ENCODE measurements at places on chromosomes 2 and 18.

DNA sequence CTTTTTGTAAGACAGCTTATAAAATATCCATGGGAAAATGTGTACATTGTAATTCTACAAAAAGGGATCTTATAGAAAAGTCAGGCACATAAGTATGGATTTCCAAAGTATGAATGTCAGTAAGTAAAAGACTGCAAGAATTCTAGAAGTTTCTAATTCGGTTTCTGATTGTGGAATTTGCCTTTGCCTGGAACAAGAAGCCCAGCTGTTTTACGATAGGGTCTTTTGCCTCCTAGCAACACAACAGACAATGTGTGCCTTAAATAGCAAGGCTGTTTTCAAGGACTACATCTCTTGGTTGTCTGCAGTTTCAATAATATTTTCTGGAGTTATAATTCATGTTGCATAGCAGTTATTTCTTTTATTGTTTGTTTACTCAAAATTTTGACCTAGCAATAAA, 312.9 kb downstream of the MTX2 start:
- DNase-seq, result no peak

DNA sequence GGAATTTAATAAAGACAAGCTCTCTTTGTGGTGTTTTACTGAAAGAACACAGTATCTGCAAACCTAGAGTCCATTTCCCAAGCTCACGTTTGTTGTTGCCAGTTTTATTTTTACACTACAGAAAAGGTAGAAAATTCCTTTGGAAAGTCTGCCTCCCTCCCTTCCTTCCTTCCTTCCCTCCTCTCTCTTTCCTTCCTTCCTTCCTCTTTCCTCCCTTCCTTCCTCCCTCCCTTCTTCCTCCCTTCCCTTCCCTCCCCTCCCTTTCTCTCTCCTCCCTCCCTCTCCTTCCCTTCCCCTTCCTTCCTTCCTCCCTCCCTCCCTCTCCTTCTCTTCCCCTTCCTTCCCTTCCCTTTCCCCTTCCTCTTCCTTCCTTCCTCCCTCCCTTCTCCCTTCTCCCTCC, 136.3 kb upstream of the REV1 start:
- DNase-seq, result no peak

DNA sequence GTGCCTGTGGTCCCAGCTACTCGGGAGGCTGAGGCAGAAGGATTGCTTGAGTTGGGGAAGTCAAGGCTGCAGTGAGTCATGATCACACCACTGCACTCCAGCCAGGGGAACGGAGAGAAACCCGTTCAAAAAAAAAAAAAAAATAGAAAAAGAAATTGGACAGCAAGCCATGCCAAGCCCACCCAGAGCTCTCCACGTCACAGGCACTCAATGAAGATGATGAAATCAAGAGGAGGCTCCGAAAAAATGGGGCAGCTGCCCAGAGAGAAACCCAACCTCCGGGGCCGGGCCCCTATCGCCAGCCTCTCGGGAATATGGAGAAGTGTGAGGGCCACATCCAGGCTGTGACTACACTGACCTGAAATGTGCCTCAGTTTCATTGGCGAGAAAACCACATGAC, 40.0 kb downstream of the BIN1 start:
- DNase-seq, result no peak

- no peak for DNase-seq
Measured at GRCh38 chr2:36497570-36498163, 100.3 kb downstream of the FEZ2 start.

DNA sequence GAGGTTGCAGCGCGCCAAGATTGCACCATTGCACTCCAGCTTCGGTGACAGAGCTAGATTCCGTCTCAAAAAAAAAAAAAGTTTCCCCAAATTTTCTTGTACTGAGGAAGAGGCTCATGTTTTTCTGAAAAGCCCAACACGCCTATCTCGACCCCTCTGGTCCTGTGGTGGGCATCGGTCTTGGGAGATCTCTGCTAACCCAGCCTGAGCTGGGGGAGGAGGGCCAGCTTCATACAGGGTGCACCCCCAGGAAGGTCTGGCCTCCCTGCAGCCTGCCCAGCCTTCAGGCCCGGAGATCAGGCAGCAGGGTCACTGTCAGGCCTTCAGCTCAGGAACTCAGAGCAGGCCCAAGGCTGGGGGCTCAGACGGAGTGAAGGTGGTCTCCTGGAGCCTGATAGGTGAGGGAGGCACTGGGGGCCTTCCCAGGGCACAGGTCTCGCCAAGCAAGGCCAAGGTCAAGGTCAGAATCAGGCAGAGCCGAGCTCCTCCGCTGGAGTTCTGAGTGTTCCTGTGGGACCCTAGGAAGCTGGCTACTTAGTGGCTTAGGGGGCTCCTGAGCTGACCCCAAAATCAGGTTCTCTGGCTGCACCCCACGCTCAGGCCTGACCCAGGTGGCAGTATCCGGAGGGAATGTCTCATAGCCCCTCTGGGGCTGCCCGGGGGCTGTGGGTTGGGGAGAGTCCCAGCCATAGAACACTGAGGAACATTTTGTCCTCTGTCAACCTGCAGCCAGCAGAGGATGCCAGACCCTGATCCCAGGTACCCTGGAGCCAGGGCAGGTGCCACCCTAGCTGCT, 37.9 kb upstream of the SMAD7 start:
- no peak for DNase-seq

- DNase-seq, result no peak
Measured at GRCh38 chr2:165891943-165892342, 61.6 kb downstream of the TTC21B start.

DNA sequence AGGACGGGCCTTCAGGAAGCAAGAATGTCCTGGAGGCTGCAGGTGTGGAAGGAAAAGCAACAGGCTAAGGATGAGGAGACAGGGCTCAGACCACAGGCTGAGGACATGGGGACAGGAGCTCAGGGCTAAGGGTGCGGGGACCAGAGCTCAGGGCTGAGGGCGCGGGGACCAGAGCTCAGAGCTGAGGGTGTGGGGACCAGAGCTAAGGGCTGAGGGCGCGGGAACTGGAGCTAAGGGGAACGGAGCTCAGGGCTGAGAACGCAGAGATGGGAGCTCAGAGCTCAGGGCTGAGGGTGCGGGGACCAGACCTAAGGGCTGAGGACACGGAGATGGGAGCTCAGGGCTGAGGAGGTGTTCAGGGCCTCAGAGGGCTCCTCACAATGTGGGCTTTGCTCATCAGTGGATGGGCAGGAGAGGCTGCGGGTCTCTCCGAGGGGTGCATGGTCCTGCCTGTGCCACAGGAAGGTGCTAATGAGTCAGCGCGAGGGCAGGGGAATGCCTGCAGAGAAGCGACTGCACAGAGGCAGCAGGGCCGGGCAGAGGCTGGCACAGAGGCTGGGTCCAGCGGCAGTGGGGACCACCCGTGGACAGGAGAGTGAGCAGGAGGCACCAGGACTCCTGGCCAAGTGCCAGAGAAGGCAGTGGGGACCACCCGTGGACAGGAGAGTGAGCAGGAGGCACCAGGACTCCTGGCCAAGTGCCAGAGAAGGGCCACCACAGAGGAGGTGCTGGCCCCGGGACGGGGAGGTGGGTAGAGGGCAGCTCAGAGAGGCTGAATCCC, 271.7 kb downstream of the TWIST2 start:
- no peak for DNase-seq

GRCh38 chr18:66724664-66725356, 120.9 kb upstream of the CDH19 start:
- DNase-seq, result no peak

DNA sequence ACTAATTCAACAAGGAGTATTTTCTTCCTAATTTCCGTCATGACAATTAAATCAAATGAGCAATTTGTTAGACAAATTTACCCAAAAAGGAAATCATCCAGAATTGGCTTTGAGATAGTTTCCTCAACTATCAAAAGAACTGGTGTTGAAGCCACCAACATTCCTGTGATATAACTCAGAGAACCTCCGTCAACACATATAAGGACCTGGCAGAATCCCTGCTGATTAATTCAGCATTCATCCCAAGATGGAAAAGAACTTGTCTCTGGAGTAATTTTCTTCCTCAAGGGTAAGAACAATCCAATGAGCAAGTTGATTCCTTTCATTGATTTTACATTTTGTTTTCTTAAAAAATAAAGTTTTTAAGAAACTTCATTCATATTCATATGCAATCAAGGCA, 62.0 kb downstream of the MBD2 start:
- no peak for DNase-seq

GRCh38 chr2:22175003-22175402, 1051.2 kb downstream of the TDRD15 start:
- no peak for DNase-seq
